ENCODE measurements at places on chromosomes 6 and 20.
A peak's percentile ranks its signal among the peaks of the same experiment; 100 is the strongest.

DNA sequence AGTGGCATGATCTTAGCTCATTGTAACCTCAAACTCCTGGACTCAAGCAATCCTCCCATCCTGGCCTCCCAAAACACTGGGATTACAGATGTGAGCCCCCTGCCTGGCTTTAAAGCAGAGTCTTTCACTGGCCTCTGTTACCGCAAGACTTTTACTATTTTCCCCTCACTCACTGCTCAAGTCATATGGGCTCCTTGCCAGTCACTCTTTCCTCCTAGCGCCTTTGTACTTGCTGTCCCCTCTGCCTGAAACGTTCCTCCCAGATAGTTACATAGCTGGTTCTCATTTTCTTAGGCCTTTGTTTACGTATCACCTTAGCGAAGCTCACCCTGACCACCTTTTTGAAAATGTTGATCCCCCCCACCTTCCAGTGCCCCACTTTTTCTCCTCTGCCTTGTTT is 29.3 kb downstream of the RPRD1B start:
- DNase-seq = no peak

DNA sequence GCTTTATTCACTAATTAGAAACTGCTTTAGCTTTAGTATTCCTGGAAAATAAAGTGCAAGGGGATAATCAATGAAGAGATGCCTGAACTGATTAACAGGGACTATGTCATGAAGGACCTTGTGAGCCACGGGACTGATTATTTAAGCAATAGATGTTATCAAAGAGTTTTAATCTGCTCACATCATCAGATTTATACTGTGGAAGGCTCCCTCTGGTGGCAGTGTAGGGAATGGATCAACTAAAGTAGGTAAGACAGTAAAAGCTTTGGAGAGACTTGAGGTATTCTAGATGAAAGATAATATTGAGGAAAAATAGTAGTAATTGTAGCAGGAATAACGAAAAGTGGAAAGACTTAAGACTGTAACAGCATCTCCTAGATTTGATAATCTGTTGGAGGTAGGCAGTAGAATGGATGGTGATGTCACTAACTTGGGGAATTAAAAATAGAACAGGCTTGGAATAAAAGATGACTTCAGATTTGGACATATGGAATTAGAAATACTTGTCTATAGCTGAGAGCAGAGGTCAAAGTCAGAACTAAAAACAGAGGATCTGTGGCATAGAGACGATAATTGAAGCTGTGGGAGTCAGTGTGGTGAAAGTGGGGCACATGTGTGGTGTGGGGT is 80.3 kb upstream of the HTR1E start:
- DNase-seq = no peak

DNA sequence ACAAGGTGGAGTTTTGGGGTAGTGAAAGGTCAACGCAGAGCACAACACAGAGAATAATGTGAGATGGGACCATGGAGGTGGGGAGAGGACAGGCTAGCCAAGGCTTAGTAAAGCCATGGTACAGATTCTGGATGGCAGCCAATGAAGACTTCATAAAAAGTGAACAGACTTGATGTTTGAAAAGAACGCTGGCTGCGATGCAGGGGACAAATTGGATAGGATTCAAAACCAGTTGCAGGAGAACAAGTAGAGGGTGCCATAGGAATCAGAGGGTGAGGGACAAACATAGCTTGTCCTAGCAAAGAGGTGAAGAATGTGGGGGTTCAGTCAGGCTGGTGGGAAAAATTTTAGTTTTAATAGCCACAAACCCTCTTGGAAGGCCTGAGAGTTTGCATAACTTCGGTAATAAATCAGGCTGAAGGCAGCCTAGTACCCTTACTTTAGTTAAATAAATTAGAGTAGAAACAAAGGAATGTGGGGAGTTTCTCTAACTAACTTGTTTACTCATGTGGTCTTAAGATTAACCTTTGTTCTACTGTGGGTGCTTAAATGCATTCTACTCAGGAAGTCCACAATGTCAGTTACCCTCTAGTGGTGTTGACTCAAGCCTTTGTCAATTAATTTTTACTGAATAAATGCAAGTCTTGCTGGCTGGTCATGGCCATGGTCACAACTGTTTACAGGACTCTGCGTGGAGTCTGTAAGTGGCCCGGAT is 216.4 kb downstream of the C6orf118 start:
- no peak for DNase-seq

DNA sequence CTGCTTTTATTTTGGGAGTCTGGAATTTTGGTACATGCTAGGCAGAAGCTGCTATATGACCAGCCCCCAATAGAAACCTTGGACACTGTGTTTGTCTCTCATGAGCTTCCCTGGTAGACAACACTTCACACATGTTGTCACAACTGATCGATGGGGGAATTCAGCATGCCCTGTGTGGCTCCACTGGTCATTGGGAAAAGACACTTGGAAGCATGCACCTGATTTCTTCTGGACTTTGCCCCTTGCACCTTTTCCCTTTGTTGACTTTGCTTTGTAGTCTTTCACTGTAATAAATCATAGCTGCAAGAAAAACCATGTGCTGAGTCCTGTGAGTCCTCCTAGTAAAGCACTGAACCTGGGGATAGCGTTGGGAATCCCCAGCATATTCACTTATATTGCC is 7.9 kb upstream of the WFDC10A start:
- no peak for DNase-seq

- DNase-seq = no peak
Measured at GRCh38 chr6:33420491-33421343, 852 bp downstream of the SYNGAP1 start.

- DNase-seq = no peak
Measured at GRCh38 chr6:72401865-72402264, 220.0 kb upstream of the KCNQ5 start.

- no peak for DNase-seq
Measured at GRCh38 chr6:154166140-154166539, 127.1 kb downstream of the OPRM1 start.

DNA sequence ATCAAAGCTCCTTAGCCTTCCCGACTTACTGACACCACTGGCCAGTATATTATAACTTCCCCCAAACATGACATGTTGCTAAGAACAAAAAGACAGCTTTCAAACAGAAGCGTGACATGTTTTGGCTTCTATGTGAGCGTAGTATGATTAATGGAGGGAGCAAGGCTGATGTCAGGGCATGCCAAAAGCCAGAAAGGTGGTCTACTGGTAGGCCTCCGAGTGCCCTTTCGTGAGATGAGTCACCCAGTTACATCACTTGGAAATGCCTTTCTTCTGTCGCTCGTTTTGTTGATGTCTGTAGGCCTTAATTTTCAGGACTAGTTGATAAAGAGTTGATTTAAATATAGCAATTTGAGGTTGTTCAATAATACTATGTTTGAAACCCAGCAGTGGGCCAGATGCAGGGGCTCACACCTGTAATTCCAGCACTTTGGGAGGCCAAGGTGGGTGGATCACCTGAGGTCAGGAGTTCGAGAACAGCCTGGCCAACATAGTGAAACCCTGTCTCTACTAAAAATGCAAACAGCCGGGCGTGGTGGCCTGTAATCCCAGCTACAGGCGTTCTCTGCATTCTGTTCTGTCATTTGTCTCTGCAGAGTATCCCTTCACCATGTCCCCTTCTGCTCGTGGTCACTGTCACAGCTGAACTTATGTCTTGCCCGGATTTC is 53.3 kb downstream of the CNKSR3 start:
- DNase-seq = no peak

DNA sequence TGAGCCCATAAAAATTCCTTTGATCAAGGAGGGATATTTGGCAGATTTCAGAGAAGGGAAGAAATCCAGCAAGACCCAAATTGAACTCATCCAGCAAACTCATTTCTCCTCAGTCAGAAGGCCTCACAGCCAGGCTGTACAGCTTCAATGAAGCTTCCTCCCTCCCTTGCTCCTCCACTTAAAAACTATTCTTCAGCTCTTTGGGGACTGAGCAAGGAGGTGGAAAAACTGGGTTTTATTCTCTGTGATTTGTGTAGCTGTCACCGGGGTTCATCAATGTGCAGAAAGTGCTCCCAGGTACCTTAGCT is 158.7 kb upstream of the ZNF184 start:
- DNase-seq = no peak

- no peak for DNase-seq
Measured at GRCh38 chr6:87870556-87870955, 168.5 kb upstream of the AKIRIN2 start.

- no peak for DNase-seq
Measured at GRCh38 chr6:16481697-16482399, 243.5 kb downstream of the GMPR start.

- DNase-seq = no peak
Measured at GRCh38 chr20:24328901-24329300, 140.5 kb upstream of the SYNDIG1 start.

GRCh38 chr6:2460216-2460745 is 214.9 kb upstream of the GMDS start:
- DNase-seq = no peak

- no peak for DNase-seq
Measured at GRCh38 chr20:63775096-63775978, 35.8 kb downstream of the SLC2A4RG start.

DNA sequence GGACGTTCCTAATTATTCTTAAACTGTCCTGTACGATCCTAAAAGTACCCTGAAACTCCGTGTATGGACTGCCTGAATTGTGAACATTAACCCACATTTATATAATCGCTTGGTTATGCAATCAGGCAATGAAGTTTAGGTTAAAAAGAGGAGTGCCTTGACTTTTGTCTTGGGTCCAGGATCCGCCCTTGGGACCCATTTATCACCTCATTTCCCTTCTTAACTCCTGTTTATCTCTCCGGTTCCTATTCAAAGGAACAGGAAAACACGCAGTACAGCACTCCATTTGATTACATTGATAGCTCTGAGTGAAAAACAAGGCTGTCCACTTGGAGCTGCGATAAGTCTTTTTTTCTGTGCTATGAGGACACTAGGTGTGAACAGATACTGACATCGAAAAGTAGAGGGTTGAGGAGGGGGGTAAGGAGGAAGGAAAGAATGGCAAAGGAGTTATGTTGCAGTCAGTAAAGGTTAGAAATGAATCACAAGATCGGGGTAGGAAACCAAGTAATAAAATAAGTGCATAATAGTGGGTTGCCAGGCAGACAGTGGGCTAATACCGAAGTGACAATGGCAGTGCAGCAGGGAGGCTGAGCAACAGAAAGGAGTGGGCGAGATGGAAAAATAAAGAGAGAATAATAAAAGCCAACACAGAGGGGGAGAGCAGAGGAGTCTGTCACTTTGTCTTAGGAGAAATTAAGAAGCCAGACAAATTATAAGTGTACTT is 15.9 kb upstream of the PCK1 start:
- DNase-seq = no peak

- DNase-seq = peak; percentile 86
Measured at GRCh38 chr6:10694302-10695085, at the start of the genes C6orf52 and PAK1IP1. Gene C6orf52 (minus strand): TSS chr6:10694616. CDS start chr6:10687550, 7,066 bp downstream. Gene PAK1IP1 (plus strand): TSS chr6:10694972. CDS start chr6:10694986, 14 bp downstream.

DNA sequence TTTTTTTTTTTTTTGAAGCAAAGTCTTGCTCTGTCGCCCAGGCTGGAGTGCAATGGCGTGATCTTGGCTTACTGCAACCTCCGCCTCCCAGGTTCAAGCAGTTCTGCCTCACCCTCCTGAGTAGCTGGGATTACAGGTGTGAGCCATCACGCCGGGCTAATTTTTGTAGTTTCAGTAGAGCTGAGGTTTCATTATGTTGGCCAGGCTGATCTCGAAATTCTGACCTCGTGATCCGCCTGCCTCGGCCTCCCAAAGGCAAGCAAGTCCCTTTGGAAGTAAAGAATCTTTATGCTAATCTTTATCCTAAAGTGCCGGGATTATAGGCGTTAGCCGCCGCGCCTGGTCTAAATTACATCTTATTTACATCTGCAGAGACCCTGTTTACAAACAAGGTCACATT is 1.5 kb downstream of the PSMG4 start:
- no peak for DNase-seq

DNA sequence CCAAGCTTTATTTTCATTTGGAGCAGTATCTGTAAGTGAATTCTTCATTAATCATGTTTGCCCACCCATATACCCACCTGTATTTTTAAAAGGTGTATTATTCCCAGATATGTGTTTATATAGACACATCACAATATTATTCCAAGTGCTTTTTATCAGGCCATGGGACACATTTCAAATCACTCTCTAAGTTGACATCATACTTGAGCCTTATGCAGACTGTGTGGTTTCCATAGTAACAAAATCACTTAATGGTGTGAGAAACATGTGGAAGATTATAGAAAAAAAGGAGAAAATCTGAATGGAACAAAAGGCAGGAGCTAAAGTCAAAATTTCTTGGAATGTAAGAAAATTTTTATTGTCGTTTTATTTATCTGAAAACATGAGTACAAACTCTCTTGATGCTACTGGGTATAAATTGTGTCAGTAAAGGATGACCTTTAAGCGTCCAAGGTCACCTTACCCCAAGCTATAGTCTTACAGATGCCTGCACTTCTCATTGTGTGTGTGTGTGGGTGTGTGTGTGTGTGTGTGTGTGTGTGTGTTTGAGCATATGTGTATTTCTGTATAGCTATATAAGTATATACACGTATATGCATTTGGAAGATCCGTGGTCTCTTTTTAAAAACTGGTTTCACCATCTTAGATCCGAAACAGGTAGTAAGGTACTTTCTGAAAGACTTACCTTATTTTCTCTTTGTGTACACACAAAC is 79.8 kb upstream of the CCN6 start:
- no peak for DNase-seq

- no peak for DNase-seq
Measured at GRCh38 chr6:161876231-161876630, 602.4 kb upstream of the AGPAT4 start.

- DNase-seq = no peak
Measured at GRCh38 chr20:8196096-8196495, 64.0 kb downstream of the PLCB1 start.

GRCh38 chr20:62642051-62642665 is at the start of gene SLCO4A1:
Gene SLCO4A1 (plus strand): TSS chr20:62642503. CDS start chr20:62656455, 13,952 bp downstream.
- DNase-seq = peak; percentile 68

DNA sequence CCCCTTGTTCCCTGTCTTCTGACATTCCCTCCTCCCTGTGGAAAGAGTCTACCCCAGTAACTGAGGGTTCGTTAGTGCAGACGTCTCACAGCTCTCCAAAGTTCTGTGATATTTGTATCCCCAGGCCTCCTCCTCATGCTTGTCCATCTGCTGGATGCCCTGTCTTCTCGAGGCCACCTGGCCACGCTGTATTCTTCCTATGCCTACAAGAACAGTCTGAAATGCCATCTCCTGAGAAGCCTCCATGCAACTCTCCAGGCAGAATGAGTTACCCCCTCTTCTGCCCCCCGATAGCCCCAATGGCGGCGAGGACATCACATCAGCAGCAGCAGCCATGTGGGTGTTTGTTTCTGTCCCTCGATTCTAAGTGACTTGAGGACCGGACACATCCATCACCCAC is 9.3 kb downstream of the ULBP2 start:
- no peak for DNase-seq

GRCh38 chr20:24891546-24892393 is 57.3 kb upstream of the CST7 start:
- DNase-seq = no peak

DNA sequence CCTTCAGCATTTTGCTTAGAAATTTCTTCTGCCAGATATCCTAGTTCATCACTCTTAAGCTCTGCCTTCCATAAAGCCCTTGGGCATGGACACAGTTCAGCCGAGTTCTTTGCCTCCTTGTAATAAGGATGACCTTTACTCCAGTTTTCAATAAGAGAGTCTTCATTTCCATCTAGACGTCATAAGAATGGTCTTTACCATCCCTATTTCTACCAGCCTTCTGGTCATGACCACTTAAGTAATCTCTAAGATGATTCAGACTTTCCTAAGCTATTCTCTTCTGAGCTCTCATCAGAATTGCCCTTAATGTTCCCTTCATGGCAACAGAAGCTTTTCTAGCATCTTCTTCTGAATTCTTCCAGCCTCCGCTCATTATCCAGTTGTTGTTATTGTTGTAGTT is 126.1 kb downstream of the TFAP2C start:
- DNase-seq = no peak

Data from stimulated activated CD8-positive, alpha-beta memory T cell treated with anti-CD3 and anti-CD28 coated beads, Interleukin-7, amount 100 ng/mL, for 1 hour (primary cell).